ENCODE measurements at places on chromosomes 1 and 21.

GRCh38 chr1:201570886-201571624 is 32.1 kb downstream of the NAV1 start:
- no peak for DNase-seq

GRCh38 chr1:215568299-215568692 is 1.2 kb downstream of the KCTD3 start:
- no peak for DNase-seq

DNA sequence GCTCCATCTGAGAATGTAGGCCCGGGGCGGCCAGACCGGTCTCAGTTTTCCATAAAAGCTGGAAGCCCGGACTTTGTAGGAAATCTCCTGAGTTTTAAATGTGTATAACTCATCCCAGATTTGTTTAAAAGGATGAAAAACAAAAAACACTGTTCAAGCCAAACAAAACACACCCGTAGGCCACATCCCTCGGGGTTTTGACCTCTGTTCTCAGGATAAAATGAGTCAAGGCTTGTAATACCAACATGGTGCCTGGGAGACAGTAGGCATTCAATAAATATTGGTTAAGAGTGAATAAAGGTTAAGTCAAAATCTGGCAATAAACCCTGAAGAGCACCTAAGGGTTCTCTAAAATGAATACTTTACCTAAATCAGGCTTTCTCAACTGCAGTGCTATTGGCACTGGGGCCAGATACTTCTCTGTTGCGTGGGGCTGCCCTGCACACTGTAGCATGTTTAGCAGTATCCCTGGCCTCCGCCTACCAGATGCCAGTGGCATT is 55.0 kb downstream of the KAZN start:
- no peak for DNase-seq

GRCh38 chr1:63891060-63891690 is 117.4 kb downstream of the ROR1 start:
- no peak for DNase-seq

- no peak for DNase-seq
Observed at GRCh38 chr1:217674028-217674729, 43.0 kb downstream of the SPATA17 start.

DNA sequence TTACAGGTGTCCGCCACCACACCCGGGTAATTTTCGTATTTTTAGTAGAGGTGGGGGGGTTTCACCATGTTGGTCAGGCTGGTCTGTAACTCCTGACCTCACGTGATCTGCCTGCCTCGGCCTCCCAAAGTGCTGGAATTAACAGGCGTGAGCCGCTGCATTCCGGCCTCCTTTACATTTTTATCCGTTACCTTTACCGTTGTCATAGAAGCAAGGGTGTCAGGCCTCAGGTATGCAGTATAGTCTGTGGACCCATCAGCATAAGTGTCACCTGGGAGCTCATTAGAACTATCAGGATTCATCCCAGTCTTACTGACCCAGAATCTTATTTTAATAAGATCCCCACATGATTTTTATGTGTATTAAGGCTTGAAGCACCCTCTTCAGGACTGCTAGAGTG is 5.4 kb downstream of the CDC42 start:
- no peak for DNase-seq

DNA sequence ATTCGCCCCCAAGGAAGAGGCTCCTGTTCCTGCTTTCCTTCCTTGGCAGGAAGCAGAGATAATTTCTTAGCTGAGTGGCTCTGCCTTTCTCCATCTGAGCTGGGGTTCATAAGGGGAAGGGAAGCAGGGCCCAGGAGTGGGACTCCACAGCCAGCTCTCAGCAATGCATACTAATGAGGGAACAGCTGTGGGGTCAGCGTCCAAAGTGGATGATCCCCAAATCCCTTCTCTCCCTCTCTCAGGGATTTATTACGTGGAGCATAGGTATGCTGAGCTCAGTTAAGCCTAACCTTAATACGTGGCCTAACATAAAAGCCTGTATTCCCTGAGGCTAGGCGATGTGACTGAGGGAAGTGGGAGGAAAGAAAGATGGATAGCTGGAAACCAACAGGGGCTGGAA is 87.3 kb upstream of the CTTNBP2NL start:
- DNase-seq, result no peak

Data from stimulated activated CD8-positive, alpha-beta memory T cell treated with anti-CD3 and anti-CD28 coated beads, Interleukin-7, amount 100 ng/mL, for 4 hours (primary cell).